ENCODE measurements at places on chromosomes 5 and 9. TPM values are rescaled to one million over a fixed set of nuclear protein-coding genes. Genes with fewer than 3 reads are reported as not detected.

The BTNL3 gene
- not detected for total RNA-seq

The PDZD2 gene
- 0.05 TPM for total RNA-seq

DNA sequence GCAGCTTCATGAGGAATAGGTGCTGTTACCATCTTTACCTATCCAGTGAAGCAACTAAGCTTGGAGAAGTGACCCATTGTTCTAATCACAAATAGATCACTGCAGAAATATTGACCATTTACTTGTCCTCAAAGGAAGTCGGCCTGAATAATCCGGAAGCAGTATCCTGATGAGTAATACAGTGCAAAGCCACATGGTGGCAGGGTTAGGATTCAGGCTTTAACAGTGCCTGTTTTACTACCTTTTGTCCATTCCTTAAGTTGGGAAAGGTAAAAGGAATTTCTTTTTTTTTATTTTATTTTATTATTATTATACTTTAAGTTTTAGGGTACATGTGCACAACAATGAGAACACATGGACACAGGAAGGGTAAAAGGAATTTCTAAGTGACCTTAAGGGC lies 336.3 kb downstream of the KDM4C start:
- no peaks in the 10 kb centered on the region for H3K27me3 ChIP-seq
- H3K4me3 ChIP-seq, result no peak overlapping the region
- no peak overlapping the region for H3K27ac ChIP-seq
- H3K4me1 ChIP-seq, result peaks cover 10% of the 10 kb centered on the region

The FBLL1 gene
- not detected for total RNA-seq

GRCh38 chr9:125536776-125537175 lies 170.2 kb downstream of the MAPKAP1 start:
- H3K27me3 ChIP-seq, result no peaks in the 10 kb centered on the region
- H3K4me3 ChIP-seq, result no peak overlapping the region
- H3K36me3 ChIP-seq, result peaks cover 5% of the 10 kb centered on the region
- H3K27ac ChIP-seq, result no peak overlapping the region

DNA sequence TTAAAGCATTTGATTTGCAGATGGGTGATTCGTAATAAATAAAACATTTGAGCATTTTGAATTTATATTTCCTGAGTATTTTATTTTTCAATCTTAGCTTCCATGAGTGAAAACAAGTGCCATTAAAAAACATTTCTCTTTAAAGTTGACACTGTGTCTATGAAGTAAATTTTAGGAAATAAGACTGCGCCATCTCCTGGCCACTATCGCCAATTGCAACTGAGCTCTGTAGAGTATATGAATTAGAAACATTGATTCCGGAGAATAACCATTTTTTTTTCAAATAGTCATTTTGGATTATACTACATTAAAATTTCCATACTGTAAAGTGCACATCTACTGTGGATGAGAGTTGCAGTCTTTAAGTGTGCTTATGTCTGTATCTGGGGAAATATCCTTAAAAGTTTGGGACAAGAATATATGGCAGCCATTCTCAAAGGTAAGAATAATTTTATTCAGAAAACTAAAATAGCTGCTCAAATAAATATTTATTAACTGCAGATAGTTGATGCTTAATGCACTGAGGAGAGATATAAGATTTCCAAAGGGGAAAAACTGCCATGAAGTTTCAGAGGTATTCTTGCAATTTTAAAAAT lies 5.9 kb downstream of the DMRTA1 start:
- H3K36me3 ChIP-seq, result no peaks in the 10 kb centered on the region
- H3K4me3 ChIP-seq, result no peak overlapping the region

The MLANA gene
- total RNA-seq, result not detected

- H3K27me3 ChIP-seq, result no peaks in the 10 kb centered on the region
- no peak overlapping the region for H3K27ac ChIP-seq
- peaks cover 44% of the 10 kb centered on the region for H3K36me3 ChIP-seq
- H3K4me3 ChIP-seq, result no peak overlapping the region
Observed at GRCh38 chr5:154933537-154933936, 4.5 kb downstream of the GEMIN5 start.

The SPINK7 gene
- not detected for total RNA-seq

The AGXT2 gene
- total RNA-seq, result not detected

- peaks cover 5% of the 10 kb centered on the region for H3K4me1 ChIP-seq
- no peak for DNase-seq
Observed at GRCh38 chr9:92642041-92642451, 27.9 kb downstream of the IPPK start.

Measured in activated T-helper 2 cell treated with anti-CD3 and anti-CD28 coated beads, Interferon-gamma antibody, Interleukin-2, Interleukin-4, amounts not matched to agents 10 μg/mL and 5 μg/mL and 100 μg/mL, durations not matched to agents 14 hours and 24 hours and 36 hours (primary cell).